ENCODE measurements at places on chromosomes 16 and 17.

GRCh38 chr16:56960681-56961281, 969 bp upstream of the CETP start:
- no peak for DNase-seq

DNA sequence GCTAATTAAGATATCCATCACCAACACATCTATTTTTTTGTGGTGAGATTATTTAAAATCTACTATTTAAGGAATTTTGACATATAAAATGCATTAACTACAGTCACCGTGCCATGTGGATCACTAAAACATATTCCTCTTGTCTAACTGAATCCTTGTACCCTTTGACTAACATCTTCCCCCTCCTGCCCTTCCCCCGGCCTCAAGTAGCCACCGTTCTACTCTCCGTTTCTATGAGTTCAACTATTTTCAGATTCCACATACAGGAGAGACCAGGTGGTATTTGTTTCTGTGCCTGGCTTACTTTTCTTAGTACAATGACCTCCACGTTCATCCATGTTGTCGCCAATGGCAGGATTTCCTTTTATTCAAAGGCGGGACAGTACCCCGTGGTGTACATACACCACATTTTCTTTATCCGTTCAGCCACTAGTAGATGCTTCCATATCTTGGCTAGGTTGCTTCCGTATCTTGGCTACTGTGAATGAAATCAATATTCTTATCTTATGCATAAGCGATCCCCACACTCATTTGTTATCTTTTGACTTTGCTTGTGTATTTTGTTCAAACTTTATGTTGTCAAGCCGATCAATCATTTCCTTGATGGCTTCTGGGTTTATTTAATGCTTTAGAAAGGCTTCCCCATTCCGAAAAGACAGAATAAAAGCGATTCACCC, 134.7 kb downstream of the KCNJ12 start:
- DNase-seq = no peak

DNA sequence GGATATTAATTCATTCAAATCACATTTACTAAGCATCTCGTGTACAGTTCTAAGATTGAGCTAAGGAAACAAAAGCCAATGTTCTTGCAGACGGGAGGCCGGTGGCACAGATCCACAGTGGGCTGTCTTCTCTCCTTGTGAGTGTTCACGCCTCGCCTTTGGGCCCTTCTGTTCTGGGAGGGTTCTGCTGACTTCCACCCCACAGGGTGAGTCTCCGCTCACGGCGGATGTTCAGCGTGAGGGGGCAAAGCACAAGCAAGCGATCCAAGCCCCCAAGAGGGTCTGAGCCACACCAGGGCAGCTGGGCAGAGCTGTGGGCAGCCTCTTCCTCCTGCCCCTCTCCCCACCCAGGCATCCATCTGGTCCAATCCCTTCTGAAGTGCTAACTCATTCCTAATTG, 84.3 kb upstream of the DOC2B start:
- no peak for DNase-seq

- DNase-seq = no peak
These were observed 4.8 kb downstream of the TNP2 start for GRCh38 chr16:11264155-11264832.

DNA sequence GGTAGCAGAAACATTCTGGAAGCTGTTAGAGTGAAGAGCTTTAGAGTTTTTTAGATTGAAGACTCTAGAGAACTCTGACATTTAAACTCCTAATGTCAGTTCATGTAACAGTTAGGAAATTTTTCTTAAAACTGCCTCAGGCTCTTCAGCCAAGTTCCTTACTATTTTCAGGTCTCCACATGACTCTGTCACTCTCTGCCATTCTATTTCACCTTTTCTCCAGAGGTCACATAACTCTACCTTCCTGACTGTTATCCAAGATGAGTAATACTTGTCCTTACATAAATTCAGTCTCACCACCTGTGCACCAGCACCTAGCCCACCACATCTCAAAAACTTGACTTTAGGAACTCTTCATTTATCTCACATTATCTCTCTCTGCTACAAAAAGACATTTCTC, 347.1 kb upstream of the CA10 start:
- DNase-seq = no peak

DNA sequence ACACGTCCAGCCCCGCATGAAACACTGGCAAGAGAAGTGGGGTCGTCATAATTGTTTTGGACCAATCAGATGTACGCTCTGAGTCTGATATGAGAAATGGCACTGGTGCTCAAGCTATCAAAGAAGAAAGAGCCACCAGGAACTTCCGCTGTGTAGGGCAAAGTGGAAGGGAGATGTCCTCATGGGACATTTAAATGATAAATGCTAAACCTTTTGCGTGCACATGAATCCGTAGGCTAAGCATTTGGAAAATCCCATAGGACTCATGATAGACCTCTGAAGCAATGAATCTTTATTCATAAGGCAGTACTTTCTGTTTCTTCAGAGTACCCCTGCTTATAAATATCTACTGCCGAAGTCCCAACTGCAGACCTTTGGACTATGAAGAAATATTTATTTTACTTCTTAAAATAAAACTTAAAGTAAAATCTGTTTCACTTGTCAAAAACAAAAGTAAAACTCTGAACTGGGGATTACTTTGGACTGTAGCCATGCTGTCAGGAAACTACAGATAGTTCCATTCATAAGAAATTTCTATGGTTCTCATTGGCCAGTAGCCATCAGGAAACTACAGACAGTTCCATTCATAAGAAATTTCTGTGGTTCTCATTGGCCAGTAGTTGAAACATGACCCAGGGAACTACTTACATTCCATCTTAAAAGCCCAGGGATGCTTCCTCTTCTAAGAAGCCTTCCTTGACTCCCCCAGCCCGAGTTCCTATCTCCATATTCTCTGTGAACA, 335.1 kb downstream of the HS3ST4 start:
- DNase-seq = no peak

DNA sequence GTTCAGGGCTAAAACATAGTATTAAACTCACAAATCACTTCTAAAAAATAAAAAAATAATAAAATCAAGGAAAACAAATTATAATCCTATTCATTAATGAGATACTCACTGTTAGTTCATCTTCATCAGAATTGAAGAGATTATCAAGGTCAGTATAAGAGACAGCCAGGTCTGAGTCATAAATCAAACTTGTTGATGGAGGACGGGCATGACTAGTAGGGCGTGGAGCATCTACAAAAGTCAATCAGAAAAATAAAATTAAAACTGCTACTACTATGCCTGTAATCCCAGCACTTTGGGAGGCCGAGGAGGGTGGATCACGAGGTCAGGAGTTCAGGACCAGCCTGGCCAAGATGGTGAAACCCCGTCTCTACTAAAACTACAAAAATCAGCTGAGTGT, 59.1 kb upstream of the INTS2 start:
- DNase-seq = no peak
